ENCODE measurements at places on chromosomes 1 and 21. TPM values are rescaled to one million over a fixed set of nuclear protein-coding genes. Genes with fewer than 3 reads are reported as not detected.
A peak's percentile ranks its signal among the peaks of the same experiment; 100 is the strongest.

DNA sequence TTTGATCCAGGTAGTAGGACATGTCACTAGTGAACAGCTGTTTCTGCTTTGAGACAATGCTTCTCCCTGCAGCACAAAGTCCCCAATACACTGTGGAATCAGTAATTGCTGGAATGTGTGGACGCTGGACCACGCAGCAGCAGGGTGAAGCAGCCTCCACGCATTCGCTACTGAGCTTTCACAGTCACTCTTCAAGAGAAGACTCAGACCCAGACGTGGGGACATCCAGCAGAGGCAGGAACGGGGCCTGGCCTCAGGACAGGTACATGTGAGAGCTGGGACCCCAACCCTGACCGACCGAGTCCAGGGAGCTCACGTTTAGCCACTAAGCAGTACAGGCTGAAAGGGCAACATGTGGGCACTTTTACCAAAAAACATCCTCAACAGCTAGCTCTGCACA is 34.1 kb upstream of the PRDM15 start:
- DNase-seq: no peak

- DNase-seq: no peak
These were observed 26.9 kb upstream of the NKAIN1 start for GRCh38 chr1:31266547-31266946.

AMY2A gene
- not detected for total RNA-seq

GRCh38 chr1:224540535-224540934 is 75.6 kb upstream of the CNIH3 start:
- DNase-seq: peak; percentile 56

C1QA gene
- total RNA-seq: not detected

HMGCS2 gene
- total RNA-seq: not detected

TNNI3K gene
- 1.3 TPM for total RNA-seq

DNA sequence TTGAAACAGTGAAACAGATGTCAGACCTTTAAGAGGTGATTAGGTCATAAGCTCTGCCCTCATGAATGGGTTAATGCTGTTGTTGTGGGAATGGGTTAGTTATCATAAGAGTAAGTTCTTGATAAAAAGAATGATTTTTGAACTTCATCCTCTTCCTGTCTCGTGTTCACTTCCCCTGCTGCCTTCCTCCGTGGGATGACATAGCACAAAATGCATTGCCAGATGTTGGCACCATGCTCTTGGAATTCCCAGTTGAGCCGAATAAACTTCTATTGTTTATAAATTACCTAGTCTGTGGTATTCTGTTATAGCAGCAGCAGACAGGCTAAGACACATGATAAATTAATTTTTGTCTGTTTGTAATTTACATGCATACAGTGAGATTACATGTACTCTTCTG is 112.0 kb upstream of the LRRC7 start:
- DNase-seq: no peak

DNA sequence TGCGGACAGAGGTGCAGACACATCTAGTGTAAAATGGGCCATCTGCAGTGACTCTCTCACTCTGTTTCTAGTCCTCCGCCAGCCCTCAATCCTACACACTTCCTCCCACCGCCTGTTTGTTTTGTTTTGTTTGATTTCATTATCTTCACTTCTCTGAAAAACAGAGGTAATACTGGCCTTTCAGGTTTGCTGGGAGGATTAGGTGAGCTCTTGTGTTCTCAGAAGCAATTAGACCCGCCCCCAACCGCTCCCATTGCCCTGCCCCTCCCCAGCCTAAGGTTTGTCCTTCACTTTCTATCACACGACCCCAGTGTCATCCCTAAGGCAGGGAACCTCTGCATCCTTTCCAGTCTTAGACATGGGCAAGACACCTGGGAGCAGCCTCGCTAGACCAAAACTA is 43.2 kb upstream of the TACSTD2 start:
- no peak for DNase-seq

DNA sequence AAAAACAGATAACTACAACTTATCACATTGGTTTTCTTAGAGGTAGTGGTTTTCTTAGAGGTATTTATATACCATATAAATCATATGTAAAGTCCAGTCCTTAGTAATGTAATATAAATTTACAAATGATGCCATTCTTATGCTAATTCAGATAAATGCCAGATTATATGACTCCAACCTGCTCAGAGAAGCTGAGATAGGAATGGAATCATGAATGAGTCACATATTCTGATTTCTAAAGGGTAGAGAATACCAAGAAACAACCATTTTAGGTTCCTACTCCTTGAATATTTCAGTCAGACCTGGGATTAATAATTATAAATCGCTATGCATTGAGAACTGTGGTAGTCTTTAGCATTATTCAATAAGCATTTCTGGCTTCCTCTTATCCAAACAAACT is 760.1 kb upstream of the NEGR1 start:
- no peak for DNase-seq

TMEM82 gene
- total RNA-seq: not detected

DNA sequence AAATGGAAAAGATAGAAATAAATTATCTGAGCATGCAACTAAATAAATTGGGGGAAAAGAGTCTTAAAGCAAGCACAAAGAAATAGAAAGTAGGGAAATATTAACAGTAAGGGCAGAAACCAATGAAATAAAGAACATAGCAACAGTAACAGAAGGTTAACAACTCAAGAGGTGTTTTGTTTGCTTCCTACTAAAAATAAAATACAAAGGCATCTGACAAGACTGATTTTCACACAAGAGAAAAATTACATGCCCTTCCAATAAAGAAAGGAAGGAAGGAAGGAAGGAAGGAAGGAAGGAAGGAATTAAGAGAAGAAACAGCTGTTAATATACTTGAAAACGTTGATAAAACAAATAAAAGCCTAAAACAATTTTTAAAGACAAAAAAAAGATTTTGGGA is 240.2 kb downstream of the SEC16B start:
- no peak for DNase-seq

DNA sequence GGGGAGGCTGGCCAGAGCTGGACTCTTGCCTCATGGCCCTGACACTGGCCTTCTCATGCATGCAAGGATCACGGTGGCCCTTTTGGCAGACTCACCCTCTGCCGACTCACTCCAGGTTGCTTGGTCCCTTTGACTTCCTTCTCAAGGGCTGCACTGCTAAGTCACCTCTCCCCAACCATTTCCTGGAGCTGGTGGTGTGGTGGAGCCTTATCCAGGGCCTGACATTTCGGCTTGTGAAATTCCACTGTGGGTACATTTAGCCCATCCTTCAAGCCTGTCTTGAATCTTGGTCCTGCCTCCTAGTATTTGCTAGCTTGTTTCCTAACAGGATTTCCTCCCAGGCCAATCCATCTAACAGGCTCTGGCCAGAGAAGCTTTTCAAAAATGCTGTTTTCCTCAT is 52.6 kb upstream of the JUN start:
- DNase-seq: no peak

GRCh38 chr21:29649406-29649814 is 290.4 kb downstream of the GRIK1 start:
- DNase-seq: peak; percentile 24

DNA sequence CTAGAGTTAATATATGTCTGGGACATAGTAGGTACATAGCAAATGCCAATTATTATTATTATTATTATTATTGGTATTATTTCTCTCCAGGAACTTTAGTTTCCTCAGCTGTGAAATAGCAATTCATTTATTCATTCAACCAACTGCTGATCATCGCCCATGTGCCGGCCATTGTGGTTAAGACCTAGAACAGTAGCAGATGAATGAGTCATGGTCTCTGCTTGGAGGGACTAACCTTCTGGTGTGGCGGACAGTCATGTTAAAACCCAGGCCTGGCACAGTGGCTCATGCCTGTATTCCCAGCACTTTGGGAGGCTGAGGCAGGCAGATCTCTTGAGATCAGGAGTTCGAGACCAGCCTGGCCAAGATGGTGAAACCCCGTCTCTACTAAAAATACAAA is 23.8 kb upstream of the LDLRAP1 start:
- peak; percentile 41 for DNase-seq

FAM72B gene
- 5.2 TPM for total RNA-seq

- no peak for DNase-seq
These were observed 77.9 kb upstream of the EDEM3 start for GRCh38 chr1:184832517-184832916.

CD5L gene
- total RNA-seq: not detected

DNA sequence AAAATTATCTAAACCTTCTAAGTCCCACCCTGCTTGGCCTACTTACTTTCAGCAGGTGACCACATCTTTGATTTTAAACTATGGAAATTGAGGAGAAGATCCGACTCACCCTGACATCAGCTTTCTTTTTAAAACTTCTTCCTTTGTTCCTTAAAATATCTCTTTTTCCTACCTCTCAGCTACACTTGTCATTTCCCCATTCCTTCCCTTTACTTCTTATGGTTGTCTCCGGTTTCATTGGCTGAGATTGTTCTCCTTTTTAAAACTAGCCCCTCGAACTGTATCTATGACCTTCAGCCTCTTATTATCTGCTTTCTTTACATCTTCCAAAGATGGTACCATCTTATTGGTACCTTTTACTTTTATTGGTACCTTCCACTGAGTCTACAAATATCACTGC is 87.8 kb upstream of the NRIP1 start:
- no peak for DNase-seq

DNA sequence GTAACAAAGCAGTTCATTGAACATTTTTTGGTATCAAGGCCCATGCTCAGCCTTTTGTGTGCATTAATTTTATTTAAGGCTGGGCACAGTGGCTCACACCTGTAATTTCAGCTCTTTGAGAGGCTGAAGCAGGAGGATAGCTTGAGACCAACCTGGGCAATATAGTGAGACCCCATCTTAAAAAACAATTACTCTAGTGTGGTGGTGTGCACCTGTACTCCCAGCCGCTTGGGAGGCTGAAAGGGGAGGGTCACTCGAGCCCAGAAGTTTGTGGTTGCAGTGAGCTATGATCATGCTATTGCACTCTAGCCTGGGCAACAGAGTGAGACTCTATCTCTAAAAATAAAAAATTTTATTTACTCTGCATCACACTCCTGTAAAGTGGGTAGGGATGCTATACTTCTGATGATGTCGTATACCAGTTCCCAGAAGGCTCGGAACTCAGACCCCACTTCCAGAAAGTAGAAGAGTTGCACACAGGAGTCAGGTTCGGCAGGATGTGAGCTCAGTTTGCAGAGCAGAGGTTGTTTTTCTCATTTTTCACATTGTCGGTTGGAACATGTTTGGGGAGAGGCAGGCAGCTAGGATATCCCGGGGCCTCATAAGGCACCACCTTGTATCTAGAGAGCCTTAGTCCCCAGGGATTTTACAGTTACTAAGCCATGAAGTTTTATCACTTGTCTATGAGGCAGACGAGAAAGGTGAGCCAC is 144.6 kb downstream of the GALNT2 start:
- no peak for DNase-seq

GRCh38 chr21:43362321-43362791 is 64.6 kb downstream of the SIK1 start:
- peak; percentile 86 for DNase-seq

IGSF8 gene
- total RNA-seq: 13.9 TPM

G0S2 gene
- total RNA-seq: 4.8 TPM

- DNase-seq: no peak
These were observed 114.3 kb downstream of the NAV1 start for GRCh38 chr1:201653233-201653632.

LCE3E gene
- total RNA-seq: not detected

GRCh38 chr1:155011437-155012025 is 8.9 kb downstream of the ZBTB7B start:
- no peak for DNase-seq

DNA sequence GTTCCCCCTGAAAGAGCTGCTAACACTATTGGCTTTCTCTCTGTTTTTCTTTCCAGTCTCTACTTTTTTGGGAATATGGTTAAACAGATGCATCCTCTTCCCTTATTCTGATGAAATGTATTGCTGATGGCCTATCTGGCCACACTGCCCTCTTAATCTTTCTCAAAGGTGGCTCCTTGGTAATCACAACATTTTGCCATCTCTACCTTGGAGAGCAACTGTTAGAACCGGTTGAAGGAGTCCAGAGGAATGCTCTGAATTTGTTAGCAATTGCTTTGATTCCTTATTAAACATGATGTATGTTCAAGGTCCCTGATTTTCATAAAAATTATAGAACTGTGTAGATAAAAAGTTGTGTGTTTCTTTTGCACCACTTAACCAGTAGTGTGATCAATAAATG is 50.1 kb upstream of the ARID1A start:
- no peak for DNase-seq

DNA sequence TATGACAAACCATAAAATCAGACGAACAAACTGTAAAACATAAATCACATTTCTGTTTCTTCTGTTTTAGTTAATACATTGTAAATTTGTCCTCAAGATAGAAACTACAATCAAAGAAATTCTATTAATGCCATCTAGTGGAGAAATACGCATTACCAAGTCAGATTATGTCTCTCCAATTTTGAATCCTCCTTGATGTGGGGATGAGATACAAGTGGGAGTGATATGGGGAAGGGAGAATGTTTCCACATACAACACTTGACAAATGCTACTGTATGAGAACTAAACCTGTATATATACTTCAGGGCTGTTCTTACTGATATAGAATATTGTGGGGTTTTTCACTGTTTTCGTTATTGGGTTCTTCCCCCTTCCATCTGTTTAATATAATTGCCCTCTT is 2.6 kb downstream of the HFM1 start:
- DNase-seq: peak; percentile 10

CASZ1 gene
- under 0.01 TPM for total RNA-seq

NIBAN1 gene
- 58.9 TPM for total RNA-seq

GIPC2 gene
- 0.43 TPM for total RNA-seq

- DNase-seq: no peak
These were observed 1.2 kb upstream of the ATP13A2 start for GRCh38 chr1:17012775-17013490.

FABP3 gene
- total RNA-seq: 54.8 TPM

GRCh38 chr21:42836767-42837301 is 42.5 kb downstream of the WDR4 start:
- no peak for DNase-seq

- peak; percentile 36 for DNase-seq
These were observed 18.9 kb upstream of the USP24 start for GRCh38 chr1:55234016-55234415.

DNA sequence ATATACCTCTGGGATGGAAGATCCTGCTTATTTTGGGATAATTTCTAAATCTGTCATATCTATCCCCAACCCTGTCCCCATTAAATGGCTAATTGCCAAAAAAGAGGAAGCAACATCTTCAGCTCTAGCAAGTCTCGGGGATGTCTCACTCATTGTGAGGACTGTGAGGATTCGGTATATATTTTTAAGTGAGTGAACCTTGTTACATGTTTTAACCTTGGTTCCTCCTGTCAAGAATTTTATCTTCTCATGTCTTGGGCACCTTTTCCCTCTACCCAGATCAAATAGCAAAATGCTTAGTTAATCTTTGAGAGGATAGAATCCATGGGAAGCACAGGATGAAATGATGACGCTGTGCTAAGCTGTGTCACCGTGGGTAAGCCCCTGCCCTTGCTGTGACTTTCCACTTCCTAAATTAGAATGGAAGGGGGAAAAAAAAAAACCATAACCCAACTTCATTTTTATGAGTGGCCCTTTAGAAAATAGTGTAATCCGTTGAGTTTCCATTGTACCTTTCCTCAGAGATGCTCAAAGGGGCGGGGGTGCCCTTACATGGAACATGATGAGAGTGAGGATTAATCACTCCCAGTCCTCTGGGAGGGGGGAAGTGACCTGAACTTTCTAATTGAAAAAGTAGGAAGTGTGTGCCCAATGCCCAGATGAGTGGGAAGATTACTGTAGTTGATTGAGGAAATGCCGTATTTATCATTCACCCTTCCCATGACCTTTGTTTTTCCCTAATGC is 7.6 kb downstream of the ATP1A1 start:
- DNase-seq: no peak
